Left forelimb (tissue), 1 donor: ENCODE measurements at places on chromosomes 5 and 9.

- DNase-seq, result no peak
Measured at GRCh38 chr9:101073122-101073521, 44.6 kb downstream of the PLPPR1 start.

DNA sequence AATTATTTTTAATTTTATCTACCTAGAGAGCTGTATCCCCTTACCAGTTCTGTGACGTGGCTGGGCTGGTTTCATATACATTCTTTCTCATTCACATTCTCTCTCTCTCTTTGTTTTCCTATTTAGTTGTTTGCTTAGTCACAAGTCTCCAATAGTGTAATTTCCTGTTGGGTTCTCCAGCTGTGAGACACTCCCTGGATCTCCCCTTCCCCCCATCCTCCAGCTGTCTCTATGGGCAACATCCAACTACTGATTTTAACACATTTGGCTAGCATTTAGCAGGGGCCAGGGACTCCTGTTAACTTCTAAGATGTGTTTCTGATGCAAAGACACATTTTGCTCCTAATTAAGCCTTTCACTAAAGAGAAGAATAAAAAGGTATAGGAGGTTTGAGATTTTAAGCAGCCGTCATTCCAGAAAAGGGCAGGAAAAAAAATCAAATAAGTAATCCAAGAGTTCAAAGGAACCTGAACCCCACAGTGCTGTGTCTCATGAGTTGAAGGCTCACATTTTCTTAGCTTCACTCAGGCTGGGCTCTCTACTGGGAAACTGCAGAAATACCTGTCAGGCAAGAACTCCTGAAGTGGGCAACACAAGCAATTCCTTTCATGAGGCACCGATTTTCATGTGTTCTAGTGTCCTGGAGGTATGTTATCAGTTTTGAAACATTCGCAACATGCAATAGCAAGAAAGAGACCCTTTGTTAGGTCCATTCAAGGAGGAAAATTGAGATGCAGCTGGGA lies 198.7 kb upstream of the C9orf72 start:
- no peak for DNase-seq

GRCh38 chr5:111747337-111747736 lies 9.7 kb downstream of the NREP start:
- no peak for DNase-seq

- no peak for DNase-seq
Measured at GRCh38 chr9:127162046-127162863, 39.8 kb upstream of the ANGPTL2 start.
